ENCODE measurements at places on chromosomes 13 and 19.

DNA sequence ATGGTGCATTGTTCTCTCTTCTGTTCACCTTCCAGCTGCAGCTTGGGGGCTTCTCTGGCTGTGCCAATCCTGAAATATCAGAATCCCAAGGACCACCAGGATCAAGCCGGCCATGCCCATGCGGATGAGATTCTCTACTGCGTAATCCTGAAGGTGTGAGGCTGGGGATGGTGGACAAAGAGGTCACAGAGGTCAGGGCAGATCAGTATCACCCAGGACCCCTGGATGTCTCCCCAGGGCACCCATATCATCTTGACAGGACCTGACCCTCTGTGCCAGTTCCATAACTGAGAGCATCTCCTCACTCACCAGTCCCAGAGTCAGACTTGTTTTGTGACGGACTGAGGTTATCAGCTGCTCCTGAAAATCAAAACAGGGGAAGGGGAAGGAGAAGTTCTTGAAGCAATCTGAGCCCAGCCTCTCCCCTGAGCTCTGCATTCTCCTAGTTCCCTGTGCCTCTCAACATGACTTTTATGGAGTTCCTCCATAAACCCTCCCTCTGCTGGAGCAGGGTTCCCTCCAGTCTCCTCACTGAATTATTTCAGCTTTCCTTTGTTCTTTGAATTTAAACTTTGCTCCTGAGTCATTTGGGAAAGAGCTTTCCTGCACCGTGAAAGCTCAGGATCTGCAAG, 5.5 kb downstream of the LILRA5 start:
- no peak for DNase-seq

- no peak for DNase-seq
These were observed 44.9 kb upstream of the USPL1 start for GRCh38 chr13:30572859-30573275.

DNA sequence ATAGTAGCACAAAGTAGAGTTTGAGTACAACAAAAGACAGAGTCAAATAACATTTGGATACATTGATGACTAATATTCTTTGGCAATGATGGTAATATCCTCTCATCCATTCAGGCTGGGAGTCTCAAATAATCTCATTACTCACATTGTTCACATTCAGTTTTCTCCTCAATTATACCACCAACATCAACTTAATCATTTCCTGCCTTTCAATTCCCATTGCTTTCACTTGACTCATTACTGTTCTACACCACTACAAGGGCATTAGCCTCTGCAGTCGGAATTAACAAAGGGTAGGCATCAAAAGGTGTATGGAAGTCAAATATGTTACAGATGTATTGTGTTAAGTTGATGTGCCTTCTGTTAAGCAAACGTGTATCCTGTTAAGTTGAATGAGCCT, 518.4 kb upstream of the SLITRK1 start:
- DNase-seq = no peak

GRCh38 chr19:4913996-4914735, 4.9 kb downstream of the UHRF1 start:
- DNase-seq = no peak

- no peak for DNase-seq
These were observed 4.1 kb downstream of the DAZAP1 start for GRCh38 chr19:1411255-1412191.

DNA sequence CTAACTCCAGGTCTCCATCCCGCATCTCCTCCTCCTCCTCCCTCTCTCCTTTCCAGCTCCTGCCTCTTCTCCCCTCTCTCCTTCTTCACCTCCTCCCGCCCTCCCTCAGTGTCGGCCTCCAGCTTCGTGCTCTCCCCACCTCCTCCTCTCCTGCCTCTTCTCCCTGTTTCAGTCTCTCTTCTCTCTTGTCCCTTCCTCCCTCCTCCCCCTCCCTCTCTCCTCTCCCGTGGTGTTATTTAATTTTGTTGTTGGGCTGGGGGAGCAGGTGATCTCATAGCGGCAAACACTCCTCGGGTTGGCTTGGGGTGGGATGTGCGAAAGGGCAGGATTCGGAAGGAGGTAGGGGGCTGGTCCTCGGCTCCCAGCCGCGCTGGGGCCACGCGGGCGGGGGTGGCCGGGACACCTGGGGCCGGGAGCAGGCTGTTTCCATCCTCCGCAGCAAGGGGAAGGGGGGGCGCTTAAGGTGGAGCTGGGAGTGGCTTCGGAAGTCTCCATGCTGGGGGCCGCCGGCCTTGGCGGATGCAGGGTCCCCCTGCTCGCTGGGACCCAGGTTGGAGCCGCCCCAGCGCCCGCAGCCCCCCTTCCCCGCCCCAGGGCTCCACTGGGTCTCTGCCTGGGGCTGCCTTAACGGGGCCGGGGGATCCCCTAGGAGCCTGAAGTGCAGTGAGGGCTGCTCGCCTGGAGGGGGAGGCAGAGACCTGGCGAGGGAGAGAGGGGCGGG, at the start of gene CA11:
CA11 (minus strand) TSS at position 187 of the 721 bp plus-strand sequence. CDS start 555 bp downstream, outside the sequence.
- peak; percentile 72 for DNase-seq

DNA sequence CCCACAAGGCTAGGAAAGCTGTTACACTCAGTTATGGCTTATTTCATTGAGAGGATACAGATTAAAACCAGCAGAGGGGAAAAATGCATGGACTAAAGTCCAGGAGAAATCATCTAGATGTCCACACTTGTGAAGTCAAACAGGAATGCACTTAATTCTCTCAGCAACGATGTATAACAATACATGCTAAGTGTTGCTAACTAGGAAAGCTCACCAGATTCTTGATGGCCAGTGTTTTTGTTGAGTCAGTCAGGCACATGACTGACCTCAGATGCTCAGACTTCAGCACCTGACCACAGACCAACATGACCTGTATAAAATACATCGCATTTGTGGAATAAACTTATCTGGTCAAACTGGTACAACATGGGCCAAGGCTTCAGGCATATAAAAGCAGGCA, 470.2 kb upstream of the PRR20A start:
- DNase-seq = no peak

DNA sequence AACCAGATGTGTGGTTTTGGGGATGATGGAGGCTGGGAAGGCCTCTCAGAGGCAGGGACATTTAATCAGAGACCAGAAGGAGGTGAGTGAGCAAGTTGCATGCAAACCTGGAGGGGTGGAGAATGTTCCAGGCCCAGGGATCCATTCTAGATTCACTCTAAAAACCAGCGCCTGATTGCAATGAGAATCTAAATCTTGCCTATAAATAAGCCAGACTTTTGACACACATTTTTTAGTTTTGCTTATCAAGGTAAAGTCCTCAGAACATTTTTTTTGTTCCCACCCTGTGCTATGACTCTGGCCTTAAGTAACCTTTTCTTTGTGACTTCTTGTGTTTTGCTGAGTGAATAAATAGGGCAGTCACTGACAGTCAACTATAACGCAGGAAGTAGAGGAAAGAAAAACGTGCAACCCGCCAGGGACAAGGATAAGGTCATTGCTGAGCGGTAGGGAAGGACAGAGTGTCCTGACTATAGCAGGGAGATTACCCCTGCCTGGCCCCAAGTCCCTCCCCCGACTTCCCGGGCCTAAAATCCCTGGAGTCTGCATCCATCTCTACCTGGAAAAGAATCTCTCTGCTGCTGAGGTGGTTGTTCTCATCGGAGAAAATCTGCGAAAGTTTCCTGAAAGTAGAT, 14.4 kb downstream of the RGL3 start:
- no peak for DNase-seq

DNA sequence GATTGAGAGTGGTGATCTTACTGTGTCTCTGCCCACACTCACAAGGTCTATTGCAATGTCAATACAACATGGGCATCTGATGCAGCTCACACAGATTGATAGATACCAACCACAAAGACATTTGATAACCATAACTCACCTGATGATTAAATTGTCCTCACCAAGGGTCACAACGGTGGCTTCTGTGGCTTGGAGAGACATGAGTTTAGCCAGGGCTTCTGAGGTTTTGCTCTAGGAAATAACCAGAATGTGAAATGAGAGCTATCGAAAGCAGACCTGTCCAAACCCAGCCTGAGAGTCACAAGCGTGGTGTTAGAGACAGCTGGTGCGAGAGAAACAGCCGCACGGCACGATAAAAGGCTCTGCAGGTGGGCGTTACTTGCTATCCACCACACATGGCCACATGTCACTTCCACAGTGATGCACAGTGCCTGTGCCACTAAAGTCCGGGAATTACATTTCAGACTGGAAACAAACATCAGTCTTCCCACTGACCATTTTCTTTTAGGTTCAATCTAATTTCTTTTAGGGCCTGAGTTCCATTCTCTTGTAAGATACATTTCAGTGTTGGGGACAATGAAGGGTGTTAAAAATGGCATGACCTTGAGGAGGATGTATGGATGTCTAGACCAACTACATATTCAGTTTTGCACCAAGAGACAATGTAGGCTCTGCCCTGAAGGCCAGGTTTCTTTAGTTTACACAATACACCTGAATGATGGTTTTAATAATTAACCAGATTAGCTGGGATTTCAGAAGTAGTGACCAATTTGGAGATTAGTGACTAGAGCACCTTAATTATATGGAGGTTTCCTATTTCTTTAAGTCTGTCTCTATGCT, 53.7 kb downstream of the ATP7B start:
- DNase-seq = no peak

GRCh38 chr19:4051175-4052101, 15.3 kb downstream of the ZBTB7A start:
- no peak for DNase-seq

DNA sequence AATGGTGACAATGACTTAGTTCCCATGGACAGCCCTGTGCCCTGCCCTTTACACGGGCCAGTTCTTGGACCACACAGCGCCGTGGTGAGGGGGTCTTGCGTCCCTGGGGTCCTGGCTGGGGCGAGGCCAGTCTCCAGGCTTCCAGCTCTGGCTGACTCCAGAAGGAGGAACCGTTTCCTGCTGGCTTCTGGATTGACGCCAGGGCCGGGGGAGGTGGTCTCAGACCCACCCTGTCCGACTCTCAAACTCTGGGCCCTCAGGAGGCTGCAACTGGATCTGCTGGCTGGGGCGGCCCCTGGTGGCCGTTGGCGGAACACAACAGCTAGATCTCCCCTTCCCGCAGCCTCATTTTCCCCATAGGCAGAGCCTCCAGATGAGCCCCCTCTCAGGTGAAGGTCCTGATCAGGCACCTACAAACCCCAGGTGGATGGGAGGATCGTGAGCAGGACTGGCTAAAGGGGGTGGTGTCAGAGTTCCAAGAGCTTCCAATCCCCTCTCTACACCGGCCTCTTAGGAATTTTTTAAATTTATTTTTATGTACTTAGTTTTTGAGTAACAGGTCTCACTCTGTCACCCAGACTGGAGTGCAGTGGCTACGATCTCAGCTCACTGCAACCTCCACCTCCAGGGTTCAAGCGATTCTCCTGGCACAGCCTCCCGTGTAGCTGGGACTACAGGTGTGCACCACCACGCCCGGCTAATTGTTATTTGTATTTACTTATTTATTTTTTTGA, 8.0 kb downstream of the CCDC194 start:
- no peak for DNase-seq

Measured in activated gamma-delta T cell (primary cell).